ENCODE measurements at places on chromosomes 12 and 14. TPM values are rescaled to one million over a fixed set of nuclear protein-coding genes. Genes with fewer than 3 reads are reported as not detected.

- DNase-seq: no peak
Measured at GRCh38 chr12:49819786-49820185, 8.4 kb downstream of the NCKAP5L start.

DNA sequence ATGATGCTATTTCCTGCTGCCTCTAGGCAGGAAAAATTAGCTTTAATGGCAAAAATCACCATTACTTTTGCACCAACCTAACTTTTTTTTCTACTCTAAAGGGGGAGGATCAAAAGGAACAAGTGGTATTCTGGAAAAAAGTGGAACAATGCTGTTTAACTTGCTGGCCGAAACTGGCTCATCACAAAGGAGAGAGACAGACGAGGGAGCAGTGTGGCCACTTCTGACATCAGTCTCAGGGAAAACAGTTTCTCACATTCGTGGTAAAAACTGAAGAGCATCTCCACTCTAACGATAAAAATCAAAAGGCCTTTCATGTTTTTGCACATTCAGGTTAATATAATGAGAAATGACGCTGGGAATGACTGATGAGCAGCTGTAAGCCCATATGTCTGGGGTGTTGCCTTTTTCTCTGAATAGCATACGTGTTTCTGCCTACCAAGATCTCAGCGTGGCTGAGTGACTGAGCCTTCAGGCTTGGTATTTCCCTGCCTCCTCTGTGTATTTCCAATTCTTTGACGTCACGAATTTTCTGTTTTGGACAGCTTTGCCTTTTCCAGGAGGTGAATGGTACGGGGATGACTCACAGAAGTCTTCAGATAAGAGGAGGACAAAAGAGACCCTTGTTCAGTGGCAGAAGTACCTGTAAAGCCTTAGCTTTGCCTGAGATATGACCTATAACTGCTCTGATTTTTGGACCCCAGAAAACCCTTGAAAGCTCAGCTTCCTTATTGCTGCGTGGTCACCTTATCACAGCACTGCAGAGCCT, 358.8 kb downstream of the GLT1D1 start:
- peak; percentile 66 for DNase-seq

GRCh38 chr12:64273527-64274403, 51.7 kb upstream of the KICS2 start:
- DNase-seq: no peak

- no peak for DNase-seq
Measured at GRCh38 chr14:75206190-75206589, 29.8 kb upstream of the TMED10 start.

DNA sequence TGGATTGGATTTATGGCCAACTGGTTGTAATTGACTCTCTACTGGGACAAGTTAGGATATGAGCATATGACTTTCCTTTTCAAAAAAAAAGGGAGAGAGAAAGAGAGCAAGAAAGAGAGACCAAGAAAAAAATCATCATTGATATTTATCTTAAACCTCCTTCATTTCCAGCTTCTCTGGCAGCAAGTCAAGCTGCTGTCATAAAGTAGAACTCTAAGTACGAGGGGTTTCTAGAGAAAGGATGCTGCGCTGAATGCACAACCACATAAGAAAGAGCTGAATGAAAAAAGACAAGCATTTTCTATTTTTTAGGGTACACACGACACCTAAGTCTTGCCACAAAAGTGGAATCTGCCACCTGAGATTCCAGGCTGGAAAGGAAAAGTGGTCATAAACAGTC, 182.6 kb downstream of the SLC25A21 start:
- DNase-seq: no peak

GRCh38 chr14:65792208-65792905, 379.8 kb downstream of the FUT8 start:
- DNase-seq: no peak

DNA sequence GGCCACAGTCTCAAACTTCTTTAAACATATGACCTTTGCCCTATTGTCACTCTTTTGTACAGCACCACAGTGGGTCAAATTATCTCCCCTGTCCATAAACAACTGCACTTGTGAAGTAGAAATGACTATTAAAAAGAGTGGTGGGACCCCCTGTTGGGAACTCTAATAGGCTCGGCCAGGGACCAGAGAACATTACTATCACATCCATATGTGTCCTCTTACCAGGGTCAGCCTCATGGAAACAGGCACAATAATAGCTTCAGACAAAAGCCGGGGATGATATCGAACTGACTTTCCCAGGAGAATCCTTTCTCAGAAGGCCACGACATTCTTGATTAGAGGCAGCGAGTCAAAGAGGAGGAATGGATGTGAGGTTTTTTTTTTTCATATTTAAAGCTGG, 96.6 kb downstream of the NKX2-1 start:
- no peak for DNase-seq

DNA sequence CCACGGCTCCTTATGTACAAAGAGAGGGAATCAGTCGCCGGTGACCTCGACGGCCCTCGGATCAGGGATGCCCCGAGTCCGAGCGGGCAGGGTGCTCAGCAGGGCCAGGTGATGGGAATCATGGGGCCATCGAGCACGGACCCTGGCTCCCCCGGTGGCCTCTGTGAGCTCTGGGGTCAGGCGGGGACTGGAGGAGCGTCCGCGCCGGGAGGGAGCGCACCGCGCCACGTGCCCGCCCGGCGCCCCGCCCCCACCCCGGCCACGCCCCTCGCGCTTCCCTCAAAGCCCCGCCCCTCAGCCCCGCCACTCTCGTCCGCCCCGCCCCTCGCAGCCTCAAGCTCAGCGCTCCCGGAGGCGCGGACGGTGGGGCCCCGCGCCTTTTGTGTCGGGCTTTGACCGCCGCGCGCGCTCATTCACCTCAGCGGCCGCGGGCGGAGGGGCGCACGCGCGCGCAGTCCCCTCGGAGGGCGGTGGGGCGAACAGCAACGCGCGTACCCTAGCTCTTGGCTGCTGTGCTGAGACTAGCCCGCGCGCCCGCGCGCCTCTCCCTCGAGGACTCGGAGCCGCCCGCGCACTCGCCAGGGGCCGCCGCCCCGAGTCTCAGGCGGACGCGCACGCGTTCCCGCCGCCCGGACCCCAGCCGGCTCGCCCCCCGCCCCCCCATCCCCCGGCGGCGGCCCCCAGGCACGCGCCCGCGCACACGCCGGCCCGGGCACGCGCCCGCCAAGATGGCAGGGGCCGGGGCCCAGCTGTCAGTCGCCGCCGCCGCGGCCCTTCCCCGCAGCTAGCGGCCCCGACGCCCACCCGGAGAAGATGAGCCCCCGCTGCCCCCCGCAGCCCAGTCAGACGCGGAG, 93.9 kb upstream of the EVL start:
- no peak for DNase-seq

GRCh38 chr12:79086541-79087296, 222.1 kb downstream of the SYT1 start:
- no peak for DNase-seq

DNA sequence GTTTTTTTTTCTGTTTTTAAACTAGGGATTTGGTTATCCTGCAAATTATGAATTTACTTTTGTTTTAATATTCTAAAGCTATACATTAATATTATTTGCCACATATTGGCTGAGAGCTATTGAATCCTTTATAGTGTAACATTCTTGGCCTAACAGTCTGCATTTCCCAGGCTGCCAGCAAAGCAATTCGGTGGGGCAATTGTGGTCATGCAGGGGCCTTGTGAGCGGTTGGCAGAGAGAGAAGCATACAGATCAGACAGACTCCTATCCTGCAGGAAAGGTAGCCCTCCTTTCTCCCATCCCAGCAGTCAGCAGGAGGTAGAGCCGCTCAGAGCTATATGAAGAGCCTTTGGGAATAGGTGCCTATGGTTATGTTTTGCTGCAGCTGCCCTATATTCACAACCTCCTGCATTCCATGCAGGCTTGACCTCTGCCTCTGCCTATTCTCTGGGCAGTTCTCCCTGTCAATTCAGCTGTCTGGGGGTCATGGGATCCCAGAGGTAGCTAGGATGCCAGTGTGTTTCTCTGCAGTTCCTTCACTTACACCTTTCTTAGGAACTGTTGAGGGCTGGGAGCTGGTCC, 144.7 kb downstream of the GPHN start:
- DNase-seq: no peak

- no peak for DNase-seq
Measured at GRCh38 chr14:35078082-35078481, 32.0 kb downstream of the FAM177A1 start.

- no peak for DNase-seq
Measured at GRCh38 chr14:36204461-36205073, 28.0 kb upstream of the PTCSC3 start.

DNA sequence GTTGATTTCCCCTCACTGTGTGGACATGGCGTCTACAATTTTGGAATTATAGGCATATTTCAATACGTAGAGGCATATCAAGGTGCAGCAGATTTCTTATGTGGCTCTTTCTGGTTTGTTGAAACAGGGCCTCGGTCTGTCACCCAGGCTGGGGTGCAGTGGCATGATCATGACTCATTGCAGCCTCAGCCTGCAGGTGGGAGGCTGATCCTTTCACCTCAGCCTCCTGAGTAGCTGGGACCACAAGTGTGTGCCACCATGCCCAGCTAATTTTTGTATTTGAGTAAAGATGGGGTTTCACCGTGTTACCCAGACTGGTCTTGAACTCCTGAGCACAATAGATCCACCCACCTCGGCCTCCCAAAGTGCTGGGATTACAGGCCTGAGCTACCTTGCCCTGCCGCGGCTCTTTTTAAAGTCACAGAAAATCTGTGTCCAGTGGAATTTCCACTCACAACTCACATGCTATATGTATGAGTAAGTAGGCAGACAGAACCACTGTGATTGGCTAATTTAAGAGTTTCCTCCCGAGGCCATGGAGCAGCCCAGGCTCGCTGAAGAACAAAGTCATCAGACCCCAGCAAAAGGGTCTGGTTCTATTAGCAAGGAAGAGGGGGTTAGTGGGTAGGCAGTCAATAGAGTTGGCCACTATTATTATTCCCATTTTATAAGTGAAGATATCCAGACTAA, 9.1 kb downstream of the GNG2 start:
- DNase-seq: no peak

DNA sequence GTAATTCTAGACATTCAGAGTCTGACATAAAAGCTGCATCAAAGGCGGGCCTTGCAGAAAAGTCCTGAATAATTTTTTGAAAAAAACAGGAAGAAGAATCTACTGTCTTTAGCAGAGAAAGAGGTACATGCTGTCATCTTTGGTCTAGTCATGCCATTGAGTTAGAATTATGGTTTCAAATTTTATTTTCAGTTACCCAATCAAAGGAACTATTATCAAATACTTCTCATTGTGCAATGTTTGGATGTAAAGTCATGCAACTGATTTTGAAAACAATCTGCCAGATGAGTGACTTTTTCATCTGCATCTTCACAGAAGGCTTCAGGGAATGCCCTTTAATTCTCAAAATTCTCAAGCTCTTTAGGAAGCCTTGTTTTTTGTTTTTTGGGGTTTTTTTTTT, 803.5 kb downstream of the FLRT2 start:
- DNase-seq: no peak

- no peak for DNase-seq
Measured at GRCh38 chr12:6069437-6070093, 54.9 kb downstream of the VWF start.

GRCh38 chr12:94265539-94265938, 117.2 kb downstream of the PLXNC1 start:
- DNase-seq: no peak

EEF1AKMT3 gene
- total RNA-seq: 6.7 TPM

DDX11 gene
- 200 TPM for total RNA-seq

KRT83 gene
- not detected for total RNA-seq

RTRAF gene
- total RNA-seq: 217 TPM

PTCSC3 gene
- not detected for total RNA-seq

CIDEB gene
- total RNA-seq: 3.5 TPM

PHETA1 gene
- total RNA-seq: 17.2 TPM

RPGRIP1 gene
- 0.12 TPM for total RNA-seq

KRT85 gene
- not detected for total RNA-seq

All from Caco-2 (cell line).